ENCODE measurements at places on chromosomes 16 and 17. TPM values are rescaled to one million over a fixed set of nuclear protein-coding genes. Genes with fewer than 3 reads are reported as not detected.

The FAM20A gene
- total RNA-seq = not detected

The CTF1 gene
- not detected for total RNA-seq

The TMEM98 gene
- 40.1 TPM for total RNA-seq

The CDH1 gene
- total RNA-seq = not detected

The KRT39 gene
- 0.18 TPM for total RNA-seq

The CDH5 gene
- total RNA-seq = not detected

The WNT3 gene
- 3.4 TPM for total RNA-seq

The TPPP3 gene
- total RNA-seq = not detected

The EVI2B gene
- total RNA-seq = 0.39 TPM

DNA sequence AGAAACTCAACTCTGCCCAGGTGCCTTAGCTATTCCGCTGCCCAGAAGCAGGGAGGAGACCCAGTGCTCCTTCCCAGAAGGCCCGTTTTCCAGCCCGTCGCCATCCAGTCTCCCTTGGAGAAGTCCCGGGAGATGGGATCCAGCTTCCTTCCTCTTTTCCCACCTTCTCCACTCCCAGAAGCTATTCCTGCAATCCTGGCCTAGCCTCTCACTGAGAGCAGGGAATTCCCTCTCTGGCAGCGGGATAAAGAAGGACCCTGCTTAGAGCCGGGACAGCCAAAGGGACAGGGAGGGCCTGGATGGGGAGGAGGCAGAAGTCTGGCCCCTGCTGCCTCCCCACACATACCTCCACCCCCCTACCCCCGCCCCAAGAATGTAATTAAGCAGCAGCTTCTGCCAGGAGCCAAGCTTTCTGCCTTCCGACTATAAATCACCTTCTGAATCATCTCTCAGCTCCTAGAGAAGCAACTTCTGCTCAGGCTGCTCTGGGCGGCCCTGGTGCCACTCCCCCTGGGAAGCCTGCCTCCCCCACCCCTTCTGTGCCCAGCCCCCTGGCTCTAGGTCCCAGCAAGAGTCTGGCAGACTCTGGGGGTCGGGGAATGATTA is 6.4 kb downstream of the WNT3 start:
- DNase-seq = no peak

DNA sequence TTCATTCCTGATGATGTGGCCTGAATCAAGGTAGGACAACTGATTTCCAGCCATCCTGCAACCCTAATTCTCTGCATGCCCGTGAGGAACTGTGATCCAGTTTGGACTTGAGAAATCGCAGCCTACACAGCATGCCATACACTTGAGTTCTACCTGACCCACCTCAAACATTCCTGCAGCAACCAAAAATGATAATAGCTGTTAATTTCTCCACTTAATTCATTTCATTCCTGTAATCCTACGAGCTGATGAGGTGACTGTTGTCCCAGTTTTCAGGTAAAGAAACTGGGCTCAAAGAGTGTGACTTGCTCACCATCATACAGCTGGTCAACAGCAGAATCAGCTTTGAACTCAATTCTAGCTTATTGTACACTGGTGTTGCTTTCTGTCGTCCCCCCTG is 2.2 kb upstream of the GAS7 start:
- no peak for DNase-seq

DNA sequence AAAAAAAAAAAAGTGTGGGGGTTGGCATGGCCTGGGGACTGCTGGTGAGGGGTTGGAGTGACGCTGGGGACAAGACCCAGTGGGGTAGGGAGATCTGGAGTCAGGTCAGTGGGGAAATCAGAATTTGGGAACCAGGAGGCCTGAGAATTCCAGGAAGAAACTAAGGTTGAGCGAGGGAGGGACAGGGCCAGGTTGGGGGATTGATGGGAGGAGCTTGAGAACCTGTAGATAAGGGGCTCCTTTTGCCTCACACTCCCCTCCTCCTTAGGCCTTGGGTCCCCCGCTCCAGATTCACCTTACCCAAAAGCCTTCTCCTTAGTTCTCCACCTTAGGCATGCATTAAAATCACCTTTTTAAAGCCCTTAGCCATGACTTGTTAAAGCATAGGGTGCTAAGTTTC is 8.3 kb upstream of the PYDC1 start:
- no peak for DNase-seq

GRCh38 chr16:73023752-73024570 is 24.0 kb downstream of the ZFHX3 start:
- no peak for DNase-seq

DNA sequence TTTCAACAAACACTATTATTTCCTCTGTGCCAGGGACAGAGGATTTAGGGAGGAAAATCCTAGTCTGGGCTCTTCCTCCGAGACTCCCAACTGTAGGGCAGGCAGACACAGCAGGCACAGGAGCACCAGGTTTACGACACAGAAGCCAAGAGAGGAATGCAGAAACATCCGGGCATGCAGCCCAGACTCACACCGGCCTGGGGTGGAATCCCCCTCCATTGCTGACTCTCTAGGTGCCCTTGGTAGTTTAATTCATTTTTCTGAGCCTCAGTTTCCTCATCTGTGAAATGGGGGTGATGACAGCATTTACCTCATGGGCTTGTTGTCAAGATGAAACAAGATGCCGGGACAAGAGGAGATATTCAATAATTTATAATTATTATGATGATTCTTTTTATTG is 14.9 kb downstream of the CA4 start:
- no peak for DNase-seq

DNA sequence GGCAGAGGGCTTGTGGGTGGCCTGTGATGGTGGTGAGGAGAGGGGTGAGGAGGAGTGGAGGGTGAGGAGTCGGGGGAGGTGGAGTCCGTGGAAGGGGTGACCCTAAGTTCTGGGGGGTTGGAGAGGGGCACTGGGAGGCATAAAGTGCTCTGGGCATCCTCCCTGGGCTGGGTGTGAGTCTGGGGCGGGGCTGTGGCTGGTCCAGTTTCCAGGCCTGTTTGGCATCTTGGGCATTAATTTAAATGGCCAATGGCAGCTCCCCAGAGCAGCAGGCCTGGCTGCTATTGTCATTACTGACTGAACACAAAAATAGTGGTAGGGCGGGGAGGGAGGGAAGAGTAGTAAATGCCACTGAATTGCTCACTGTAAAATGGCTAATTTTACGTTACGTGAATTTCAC is 7.7 kb upstream of the ARHGAP23 start:
- no peak for DNase-seq

DNA sequence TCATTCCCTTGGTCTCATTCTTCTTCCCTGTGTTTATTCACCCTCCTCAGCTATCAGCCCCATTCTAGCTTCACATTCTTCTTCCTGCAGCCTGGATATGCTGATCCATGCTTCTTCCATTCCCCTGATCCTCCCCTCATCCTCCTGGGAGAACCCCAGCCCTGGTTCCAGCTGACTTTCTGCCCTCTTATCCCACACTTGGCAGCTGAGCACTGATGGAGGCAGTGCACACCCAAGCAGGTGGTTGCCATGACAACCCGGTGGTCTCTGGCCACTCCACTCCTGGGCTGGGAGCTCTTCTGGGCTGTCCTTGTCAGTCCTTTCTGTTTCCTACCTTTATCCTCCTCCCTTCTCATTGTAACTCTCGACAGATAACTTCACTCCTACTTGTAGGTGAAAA is 16.7 kb upstream of the TUBG2 start:
- DNase-seq = no peak

GRCh38 chr17:7241783-7242716 is at the start of gene GABARAP:
TSS of gene GABARAP (minus strand) at chr17:7242449. CDS start at chr17:7242330, 119 bp downstream.
- DNase-seq = peak; percentile 82

GRCh38 chr16:84267380-84267779 is 27.3 kb upstream of the WFDC1 start:
- DNase-seq = no peak

DNA sequence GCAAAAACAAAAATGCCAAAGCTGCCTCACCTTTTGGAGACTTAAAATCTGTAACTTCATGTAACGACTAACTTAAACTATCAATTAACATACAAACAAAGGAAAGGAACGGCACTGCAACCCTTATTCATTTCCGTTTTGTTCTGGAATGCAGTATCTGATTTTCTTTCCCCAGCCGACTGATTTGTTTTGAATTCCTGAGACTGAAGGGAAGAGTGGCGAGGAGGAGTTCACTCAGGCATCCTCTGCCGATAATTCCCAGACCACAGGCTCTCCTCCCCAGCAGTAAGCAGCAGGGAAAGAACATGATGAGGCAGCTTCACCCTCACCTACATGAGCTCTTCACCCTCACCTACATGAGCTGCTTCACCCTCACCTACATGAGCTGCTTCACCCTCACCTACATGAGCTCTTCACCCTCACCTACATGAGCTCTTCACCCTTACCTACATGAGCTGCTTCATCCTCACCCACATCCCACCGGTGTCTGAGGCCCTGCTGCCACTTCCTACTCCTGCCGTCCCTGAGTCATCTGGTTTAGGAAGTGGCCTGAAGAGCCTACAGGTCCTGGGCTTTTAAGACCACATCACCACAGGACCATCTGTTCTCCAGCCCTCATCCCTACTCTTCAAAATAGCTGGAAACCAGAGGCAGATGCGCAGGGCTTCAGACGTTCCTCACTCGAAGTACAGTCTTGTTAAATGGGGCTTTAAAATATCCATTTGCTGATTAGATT is 168.0 kb upstream of the RPH3AL start:
- DNase-seq = no peak

DNA sequence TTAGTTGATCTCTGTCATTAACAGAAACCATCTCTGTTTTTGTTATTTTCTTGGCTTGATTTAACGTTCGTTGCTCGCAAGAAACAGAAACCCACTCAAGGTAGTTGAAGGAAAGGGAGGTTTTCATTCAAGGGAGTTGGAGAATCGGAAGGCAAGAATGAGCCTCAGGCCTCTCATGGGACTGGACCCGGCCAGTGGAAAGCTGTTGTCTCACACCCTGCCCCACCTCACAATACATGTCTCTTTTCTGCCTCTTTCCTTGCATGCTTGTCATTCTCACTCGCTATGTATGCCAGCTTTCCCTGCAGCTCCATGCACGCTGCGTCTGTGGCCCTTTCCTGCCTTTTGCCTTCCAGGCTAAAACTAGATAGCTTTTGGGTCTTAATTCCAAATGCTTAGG is 18.3 kb downstream of the DCAF7 start:
- DNase-seq = no peak

DNA sequence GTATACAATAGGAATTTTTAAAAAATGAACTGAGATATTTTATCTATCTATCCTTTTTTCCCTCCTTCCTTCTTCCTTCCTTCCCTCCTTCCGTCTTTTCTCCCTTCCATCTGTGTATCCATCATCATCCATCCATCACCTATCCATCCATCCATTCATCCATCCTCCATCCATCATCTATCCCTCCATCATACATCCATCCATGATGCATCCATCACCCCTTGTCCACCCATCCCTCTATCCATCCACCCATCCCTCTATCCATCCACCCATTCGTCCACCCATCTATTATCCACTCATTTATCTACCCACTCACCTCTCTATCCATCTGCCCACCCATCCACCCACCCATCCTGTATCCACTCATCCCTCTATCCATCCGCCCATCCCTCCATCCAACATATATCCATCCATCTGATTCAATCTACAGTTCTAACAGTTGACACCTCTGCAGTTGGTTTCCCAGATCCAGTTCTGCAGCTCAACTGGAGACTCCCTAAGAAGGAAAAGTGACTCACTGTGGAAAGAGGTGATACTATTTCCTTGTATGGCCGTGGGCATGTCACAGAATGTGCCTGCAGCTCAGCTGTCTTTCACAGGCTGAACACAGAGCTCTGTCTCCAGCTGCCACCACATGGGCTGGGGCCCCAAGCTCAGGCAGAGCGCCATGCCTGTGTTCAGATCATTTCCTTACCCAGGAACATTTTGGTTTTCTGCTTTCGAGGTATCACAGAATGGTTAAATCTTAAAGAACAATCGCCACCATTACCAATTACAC is 130.8 kb downstream of the XYLT1 start:
- DNase-seq = peak; percentile 14

DNA sequence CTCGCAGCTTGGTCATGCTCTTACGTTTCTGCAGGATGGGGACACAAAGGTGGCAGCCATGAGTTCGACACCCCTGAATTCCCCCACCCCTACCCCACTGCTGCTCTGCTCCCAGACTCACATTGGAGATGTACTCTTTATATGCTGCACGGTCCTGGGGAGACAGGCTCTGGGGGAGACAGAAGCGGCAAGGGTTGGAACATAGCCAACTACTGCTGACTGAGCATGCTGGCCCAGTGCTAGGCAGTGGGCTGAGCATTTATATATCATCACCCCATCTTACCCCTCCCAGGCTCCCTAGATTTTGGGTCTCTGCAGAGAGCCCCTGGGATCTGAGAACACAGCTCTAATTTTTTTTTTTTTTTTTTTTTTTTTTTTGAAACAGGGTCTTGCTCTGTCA is 8.1 kb upstream of the ATXN7L3 start:
- DNase-seq = no peak

GRCh38 chr17:29162909-29163341 is 17.3 kb downstream of the MYO18A start:
- no peak for DNase-seq

DNA sequence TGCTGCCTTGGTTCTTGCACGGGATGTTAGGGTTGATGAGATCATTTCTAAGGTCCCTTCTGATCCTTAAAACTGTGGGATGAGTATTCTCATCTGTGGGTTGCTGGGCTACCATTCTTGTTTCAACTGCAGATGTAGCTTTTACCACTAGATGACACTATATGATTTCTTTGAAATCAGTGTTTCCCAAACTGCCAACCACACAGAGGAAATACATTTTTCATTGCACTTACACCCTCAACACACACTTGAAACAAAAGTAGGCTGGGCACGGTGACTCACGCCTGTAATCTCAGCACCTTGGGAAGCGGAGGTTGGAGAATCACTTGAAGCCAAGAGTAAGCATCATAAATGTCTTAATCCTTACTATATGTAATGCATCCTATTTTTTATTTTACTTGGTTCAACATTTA is 15.3 kb downstream of the LCMT1 start:
- DNase-seq = peak; percentile 80

GRCh38 chr17:55237268-55237667 is 27.5 kb upstream of the HLF start:
- DNase-seq = no peak

- no peak for DNase-seq
Observed at GRCh38 chr17:41917192-41917591, 1.6 kb downstream of the ACLY start.

- peak; percentile 81 for DNase-seq
Observed at GRCh38 chr17:11598274-11599221, at the start of gene DNAH9. TSS of gene DNAH9 (plus strand) at chr17:11598470. CDS start at chr17:11598499, 29 bp downstream.

Measured in H4 (cell line).